ENCODE measurements at places on chromosomes 2 and 18. TPM values are rescaled to one million over a fixed set of nuclear protein-coding genes. Genes with fewer than 3 reads are reported as not detected.

GRCh38 chr2:145739681-145740080 is 1219.8 kb upstream of the ZEB2 start:
- no peak for DNase-seq

PLCD4 gene
- 5.1 TPM for total RNA-seq

- DNase-seq: no peak
These were observed 163.9 kb upstream of the TFPI start for GRCh38 chr2:187718092-187718491.

GRCh38 chr2:18104595-18105224 is 226.2 kb downstream of the KCNS3 start:
- DNase-seq: no peak

DSC3 gene
- total RNA-seq: not detected

GRCh38 chr2:224284134-224284946 is 117.6 kb downstream of the FAM124B start:
- DNase-seq: no peak

DNA sequence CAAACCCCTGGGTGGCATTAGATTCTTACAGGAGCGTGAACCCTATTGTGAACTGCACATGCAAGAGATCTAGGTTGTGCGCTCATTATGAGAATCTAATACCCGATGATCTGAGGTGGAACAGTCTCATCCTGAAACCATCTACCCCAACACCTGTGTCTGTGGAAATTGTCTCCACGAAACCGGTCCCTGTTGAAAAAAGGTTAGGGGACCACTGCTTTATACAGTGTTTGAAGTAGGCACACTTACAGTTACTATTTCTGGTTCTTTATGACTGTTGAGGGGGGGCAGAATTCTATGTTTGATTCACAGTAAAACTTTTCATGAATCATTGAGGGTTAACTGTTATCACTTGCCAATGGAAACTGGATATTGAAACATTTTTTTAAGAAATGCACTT is 72.0 kb downstream of the RIF1 start:
- no peak for DNase-seq

ZRANB3 gene
- 1.8 TPM for total RNA-seq

MYL1 gene
- total RNA-seq: not detected

- no peak for DNase-seq
These were observed 58.8 kb downstream of the RND3 start for GRCh38 chr2:150428641-150429040.

- DNase-seq: no peak
These were observed 391 bp downstream of the ZNF385B start for GRCh38 chr2:179861027-179861415.

GRCh38 chr2:12624905-12625598 is 91.7 kb upstream of the TRIB2 start:
- DNase-seq: no peak

DNA sequence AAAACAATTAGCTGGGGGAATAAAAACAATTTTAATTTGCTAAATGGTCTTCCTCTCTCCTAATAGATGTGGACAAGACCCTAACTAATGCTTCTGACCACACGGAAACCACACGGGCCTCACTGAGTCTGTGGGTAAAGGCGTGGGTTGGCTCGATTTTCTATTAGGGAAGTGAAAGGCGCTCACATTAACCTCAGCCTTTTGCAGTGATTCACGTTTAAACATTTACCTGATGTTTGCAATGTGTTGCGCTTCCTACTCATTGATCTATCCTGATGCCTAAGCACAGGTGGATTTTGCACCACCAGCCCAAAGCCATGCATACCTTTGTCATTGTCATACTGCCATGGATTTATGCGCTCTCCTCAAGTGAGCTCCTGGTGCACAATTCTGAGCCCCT is 35.6 kb upstream of the NRP2 start:
- DNase-seq: no peak

GRCh38 chr2:147223119-147223518 is 621.7 kb upstream of the ACVR2A start:
- no peak for DNase-seq

DNA sequence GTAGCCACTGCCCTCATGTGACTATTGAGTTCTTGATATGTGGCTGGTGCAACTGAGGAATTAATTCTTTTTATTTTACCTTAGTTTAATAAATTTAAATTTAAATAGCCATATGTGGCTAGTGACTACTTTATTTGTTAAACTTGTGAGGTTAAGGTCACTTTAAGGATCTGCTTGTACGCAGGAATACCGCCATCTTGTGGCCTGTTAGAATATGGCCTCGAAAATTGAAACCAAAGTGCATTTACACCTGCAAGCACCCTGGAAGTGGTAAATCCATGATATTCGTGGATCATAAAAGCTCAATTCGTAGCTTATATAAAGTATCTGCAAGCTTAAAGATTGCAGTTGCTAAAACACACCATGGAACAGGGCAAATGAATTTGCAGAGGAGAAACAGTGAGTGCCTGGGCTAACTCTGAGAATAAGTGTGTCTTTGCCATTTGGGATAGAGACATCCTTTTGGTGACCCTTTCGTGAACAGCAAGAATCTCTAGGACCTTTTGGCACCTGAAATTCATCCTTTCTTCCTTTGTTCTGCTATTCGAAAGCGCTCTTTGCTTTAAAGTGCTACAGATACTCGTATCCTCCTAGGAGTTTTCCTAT is 59.9 kb upstream of the REG3A start:
- DNase-seq: no peak

- no peak for DNase-seq
These were observed 34.7 kb downstream of the LPIN2 start for GRCh38 chr18:2978208-2978607.

DNA sequence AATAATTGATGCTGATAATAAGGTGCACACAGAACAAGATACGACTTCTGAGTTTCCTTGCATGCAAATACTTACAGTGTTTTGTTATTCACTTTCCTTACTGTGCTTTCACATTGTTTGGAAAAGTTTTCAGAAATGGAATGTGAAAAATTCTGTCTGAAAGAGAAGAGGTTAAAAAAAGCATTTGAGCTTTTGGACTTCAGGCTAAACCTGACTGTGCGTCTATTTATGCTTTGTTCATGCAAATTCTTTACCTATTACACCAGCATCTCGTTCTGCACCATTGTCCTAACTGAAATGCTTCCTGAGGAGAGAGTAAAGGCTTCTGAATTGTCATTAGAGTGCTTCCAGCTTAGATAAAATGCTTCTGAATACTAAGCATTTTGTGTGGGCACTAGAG is 61.4 kb downstream of the LHCGR start:
- no peak for DNase-seq

DNA sequence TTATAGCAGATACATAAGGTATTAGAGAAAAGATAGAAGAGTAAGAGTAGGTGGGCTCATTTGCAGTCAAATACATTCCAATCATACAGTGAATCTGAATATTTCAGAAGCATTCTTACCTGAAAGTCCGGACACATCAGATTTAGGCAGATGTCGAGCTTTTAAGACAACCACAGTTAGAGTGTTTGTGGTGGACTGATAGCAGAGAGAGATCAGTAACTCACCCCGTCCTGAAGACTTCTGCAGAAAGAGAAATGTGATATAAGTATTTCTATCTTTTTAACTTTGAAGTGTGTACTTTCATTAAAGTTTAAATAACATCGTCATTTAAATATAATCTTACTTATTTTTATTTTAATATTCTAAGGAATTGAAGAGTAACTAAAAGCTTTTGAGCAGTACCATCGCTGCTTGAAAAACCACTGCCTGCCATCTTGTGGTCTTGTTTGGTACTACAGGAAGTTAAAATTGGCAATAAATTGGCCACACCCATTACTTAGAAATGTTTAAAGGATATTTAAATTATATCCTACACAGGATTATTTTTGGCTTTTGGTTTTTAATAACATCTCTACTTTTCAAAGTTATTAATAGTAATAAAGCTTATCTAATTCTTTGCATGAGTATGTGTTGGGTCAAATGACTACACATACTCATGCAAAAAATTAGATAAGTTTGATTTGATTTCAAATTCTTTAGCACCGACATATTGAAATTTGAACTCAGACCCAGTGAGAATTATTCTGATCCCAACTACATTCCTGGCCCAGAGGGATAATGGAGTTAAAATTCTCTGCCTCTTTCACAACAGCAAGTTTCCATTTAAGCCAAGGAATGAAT is 5.5 kb downstream of the SYT4 start:
- no peak for DNase-seq

PNPT1 gene
- total RNA-seq: 15.8 TPM

KCNS3 gene
- 19.9 TPM for total RNA-seq

GRCh38 chr2:159009940-159010339 is 41.5 kb downstream of the TANC1 start:
- DNase-seq: no peak

Measured in esophagus muscularis mucosa (tissue), 4 donors.